ENCODE measurements at places on chromosomes 5 and 9.

DNA sequence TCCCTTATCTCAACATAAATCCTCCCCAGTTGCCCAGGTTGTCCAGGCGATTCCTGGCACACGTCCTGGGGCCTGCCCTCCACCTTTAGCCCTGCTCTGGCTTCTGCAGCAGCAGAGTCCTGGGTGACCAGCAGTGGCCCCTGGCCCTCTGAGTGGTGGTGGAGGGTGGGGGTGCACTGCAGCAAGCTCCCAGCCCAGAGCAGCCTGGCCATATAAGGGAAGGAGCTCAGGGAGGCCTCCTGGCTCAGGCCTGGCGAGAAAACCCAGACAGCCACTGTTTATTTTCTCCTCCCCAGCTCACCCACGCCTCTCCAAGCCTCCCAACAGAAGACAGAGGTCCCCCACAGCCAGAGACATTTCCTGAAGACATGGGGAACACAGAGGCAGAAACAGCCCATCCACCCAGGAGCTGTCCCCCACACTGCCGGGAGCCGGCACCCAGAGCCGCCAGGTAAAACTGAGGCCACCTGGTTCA lies 44.7 kb upstream of the IL17B start:
- no peak for DNase-seq

GRCh38 chr9:14403081-14403480 lies 89.1 kb upstream of the NFIB start:
- no peak for DNase-seq

GRCh38 chr5:126100767-126101166 lies 322.4 kb upstream of the GRAMD2B start:
- DNase-seq, result no peak

GRCh38 chr5:123546657-123547056 lies 34.7 kb downstream of the CSNK1G3 start:
- peak; percentile 39 for DNase-seq

Data from PC-3 (cell line).